ENCODE measurements at places on chromosomes 5 and 9. TPM values are rescaled to one million over a fixed set of nuclear protein-coding genes. Genes with fewer than 3 reads are reported as not detected.
A peak's percentile ranks its signal among the peaks of the same experiment; 100 is the strongest.

Gene UGT3A2
- not detected for total RNA-seq

- no peak overlapping the region for H3K4me3 ChIP-seq
- no peaks in the 10 kb centered on the region for H3K27me3 ChIP-seq
- no peak for DNase-seq
- H3K27ac ChIP-seq, result no peak overlapping the region
- no peaks in the 10 kb centered on the region for H3K4me1 ChIP-seq
Observed at GRCh38 chr5:91937121-91937520, 554.0 kb upstream of the ARRDC3 start.

DNA sequence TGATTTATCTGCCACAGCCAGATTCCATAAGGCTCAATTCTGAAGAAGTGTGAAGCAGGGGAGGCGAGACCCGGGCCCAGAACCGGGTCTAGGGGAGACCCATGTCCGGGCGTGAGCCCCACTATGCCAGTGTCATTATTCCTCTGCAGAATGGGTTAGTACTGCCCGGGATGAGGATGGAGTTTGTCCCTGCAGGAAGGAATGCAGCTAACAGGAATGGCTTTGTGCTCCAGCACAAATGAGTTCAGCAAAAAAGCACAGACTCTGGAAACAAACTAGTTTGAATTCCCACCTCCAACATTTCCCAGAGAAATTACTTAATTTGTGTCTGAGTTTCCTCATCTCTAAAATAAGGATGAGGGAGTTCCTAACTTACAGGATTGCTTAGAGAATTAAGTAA is 202.9 kb downstream of the SYK start:
- H3K27ac ChIP-seq, result no peak overlapping the region
- no peaks in the 10 kb centered on the region for H3K27me3 ChIP-seq
- no peaks in the 10 kb centered on the region for H3K36me3 ChIP-seq
- H3K4me3 ChIP-seq, result no peak overlapping the region
- H3K4me1 ChIP-seq, result no peaks in the 10 kb centered on the region

- no peaks in the 10 kb centered on the region for H3K27me3 ChIP-seq
- H3K4me3 ChIP-seq, result no peak overlapping the region
- no peak overlapping the region for H3K27ac ChIP-seq
- no peak for DNase-seq
Observed at GRCh38 chr5:72518001-72518683, 10.9 kb upstream of the ZNF366 start.

Gene DOK3
- 138 TPM for total RNA-seq

Gene EGFLAM
- total RNA-seq, result not detected

Gene TNFSF8
- total RNA-seq, result 17.9 TPM

DNA sequence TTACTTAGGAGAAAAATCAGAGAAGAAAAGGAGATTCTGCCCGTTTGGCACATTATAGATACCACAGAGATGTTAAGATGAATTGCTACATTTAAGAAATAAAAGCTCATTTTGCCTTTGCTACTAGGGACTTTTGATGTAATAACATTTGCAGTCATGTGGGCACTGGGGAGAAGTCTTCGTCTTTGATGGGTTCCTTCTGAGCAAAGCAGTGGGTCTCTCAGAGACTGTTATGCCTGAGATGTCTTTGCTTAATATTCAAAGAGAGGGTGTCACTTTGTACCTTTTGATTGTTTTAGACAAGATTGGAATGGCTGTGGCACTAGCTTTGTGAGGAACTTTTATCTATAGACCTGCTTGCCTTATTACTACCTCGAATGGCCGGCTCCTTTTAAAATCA is 25.0 kb downstream of the SLC25A25 start:
- peak overlapping the region; percentile 77 for H3K27ac ChIP-seq
- 0 out of 2 replicates have a peak overlapping the region, but pooled peaks have one; percentile 32 for H3K4me3 ChIP-seq
- no peaks in the 10 kb centered on the region for H3K36me3 ChIP-seq
- no peaks in the 10 kb centered on the region for H3K27me3 ChIP-seq

Gene SLC6A3
- not detected for total RNA-seq

DNA sequence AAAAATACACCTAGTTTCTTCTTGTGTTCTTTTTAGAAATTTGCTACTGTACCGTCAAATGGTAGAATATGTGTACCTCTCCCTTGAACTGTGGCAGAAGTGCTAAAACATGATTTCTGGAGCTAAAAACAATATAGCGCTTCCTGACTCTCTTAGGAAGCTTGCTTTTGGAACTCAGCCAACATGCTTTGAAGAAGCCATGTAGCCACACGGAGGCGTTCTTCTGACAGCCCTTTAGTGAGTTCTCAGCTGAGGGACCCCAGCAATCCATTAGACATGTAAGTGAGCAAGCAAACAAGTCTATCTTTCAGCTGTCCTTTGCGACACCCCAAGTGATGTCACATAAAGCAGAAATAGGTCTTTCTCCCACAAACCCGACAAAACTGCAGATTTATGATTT is 917.0 kb downstream of the CDH9 start:
- no peak for DNase-seq
- H3K27ac ChIP-seq, result no peak overlapping the region
- no peaks in the 10 kb centered on the region for H3K36me3 ChIP-seq
- H3K4me3 ChIP-seq, result no peak overlapping the region

DNA sequence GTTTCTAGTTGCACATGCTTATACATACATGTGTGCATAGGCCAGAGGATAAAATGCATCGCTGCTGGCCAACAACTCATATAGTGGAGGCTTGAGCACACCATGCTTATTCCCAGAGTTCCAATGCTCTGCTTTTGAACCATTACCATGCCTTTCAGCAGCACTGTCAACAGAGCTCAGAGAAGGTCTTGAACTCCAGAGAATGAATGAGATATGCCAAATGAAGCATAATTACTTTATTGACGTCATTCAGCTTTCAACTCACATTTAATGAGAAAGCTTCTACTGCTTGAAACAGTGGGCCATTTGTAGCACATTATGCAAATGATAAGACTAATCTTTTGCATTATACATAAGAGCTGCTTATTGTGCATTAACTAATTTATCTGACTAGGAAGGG is 765.3 kb upstream of the GRAMD2B start:
- no peaks in the 10 kb centered on the region for H3K36me3 ChIP-seq
- H3K27ac ChIP-seq, result no peak overlapping the region
- DNase-seq, result no peak

DNA sequence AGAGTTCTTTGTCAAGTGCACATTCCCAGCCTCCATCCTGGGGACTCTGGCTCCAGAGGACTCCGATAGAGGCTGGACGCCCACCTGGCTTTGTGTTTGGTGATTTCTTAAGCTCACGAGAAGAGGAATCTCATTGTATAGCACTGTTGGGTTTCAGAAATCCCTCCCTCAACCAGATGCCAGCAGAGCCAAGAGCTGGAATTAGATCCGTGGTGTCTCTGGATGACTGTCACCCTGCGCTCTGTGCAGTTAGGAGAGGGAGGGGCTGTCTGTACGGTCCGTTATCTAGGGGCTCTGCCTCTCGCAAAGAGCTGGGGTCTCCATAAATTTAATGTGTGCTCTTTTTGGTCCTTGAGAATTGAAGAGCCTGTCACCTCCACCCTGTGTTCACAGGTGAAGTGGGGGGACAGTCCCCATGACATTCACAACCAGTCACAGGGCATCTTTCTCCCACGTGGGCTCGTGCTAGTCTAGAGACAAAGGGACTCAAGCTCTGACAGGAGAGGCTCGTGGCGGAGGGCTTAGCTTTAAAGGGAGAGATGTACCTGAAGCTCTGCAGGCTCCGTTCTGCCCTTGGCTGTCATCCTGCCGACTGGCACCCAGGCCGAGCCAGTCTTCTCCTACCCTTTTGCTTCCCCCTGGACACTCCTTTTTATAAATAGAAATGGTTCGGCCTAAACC is 41.4 kb downstream of the FAM78A start:
- no peak for DNase-seq
- no peak overlapping the region for H3K4me3 ChIP-seq
- H3K27me3 ChIP-seq, result no peaks in the 10 kb centered on the region
- H3K36me3 ChIP-seq, result peaks cover 15% of the 10 kb centered on the region
- no peak overlapping the region for H3K27ac ChIP-seq

All from Karpas-422 (cell line).